Stimulated activated CD4-positive, alpha-beta T cell treated with anti-CD3 and anti-CD28 coated beads, Interleukin-12 subunit alpha, Interleukin-12 subunit beta, amount 100 ng/mL, for 48 hours (primary cell): ENCODE measurements at places on chromosomes 5 and 9.
A peak's percentile ranks its signal among the peaks of the same experiment; 100 is the strongest.

DNA sequence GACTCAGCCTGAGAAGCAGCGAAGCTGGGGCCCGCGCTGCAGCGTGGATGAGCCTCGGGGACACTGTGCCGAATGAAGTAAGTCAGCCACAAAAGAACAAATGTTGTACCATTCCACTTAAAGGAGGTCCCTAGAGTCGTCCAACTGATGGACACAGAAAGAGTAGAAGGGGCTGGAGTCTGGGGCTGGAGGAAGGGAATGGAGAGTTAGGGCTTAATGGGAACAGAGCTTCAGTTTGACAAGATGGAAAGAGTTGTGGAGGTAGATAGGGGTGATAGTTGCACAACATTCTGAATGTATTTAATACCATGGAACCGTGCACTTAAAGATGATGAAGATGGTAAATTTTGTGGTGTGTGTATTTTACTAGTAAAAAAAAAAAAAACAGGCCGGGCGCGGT lies 119.9 kb downstream of the EHMT1 start:
- DNase-seq, result no peak

DNA sequence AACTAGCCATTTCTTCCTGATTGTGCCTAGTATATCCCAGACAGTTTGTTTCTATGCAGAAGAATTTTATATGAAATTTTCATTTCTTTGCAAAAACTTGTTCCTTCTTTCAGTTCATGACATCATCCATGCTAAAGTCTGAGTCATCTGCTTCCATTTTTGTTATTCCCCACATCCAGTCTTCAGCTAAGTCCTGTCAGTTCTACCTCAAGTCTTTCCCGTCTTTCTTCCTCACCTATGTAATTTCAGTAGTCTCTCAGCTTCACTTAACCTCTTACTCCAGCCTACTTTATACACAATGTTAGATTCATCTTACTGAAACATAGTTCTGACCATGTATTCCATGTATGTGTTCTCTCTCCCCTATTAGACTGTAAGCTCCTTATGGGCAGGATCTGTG lies 39.1 kb downstream of the G3BP1 start:
- DNase-seq, result no peak

GRCh38 chr9:90813523-90813922 lies 11.9 kb downstream of the SYK start:
- no peak for DNase-seq

- no peak for DNase-seq
Observed at GRCh38 chr9:18923167-18923566, 109.8 kb downstream of the SAXO1 start.

- DNase-seq, result no peak
Observed at GRCh38 chr9:23801523-23801922, 24.5 kb downstream of the ELAVL2 start.

GRCh38 chr9:82091610-82092009 lies 103.0 kb downstream of the SPATA31D1 start:
- DNase-seq, result no peak

- no peak for DNase-seq
Observed at GRCh38 chr9:111955048-111955447, 58.4 kb downstream of the UGCG start.

DNA sequence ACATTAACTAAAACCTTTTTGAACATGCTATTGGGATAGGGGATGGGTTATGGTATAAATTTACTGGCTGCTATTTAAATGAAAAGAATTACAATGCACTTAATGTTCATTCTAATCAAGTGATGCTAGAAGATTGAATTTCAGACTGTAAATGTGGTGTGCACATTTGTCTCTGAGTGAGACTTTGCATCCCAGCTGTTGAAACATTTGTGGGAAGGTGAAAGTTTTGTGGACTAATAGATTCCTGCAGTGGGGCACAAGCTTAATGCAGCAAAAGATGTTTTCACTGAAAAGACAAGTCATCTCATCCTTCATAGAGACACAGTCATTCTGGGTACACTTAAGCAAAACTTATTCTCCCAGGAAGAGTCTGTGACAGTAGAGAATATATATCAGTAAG lies 323.6 kb downstream of the NFIB start:
- no peak for DNase-seq

DNA sequence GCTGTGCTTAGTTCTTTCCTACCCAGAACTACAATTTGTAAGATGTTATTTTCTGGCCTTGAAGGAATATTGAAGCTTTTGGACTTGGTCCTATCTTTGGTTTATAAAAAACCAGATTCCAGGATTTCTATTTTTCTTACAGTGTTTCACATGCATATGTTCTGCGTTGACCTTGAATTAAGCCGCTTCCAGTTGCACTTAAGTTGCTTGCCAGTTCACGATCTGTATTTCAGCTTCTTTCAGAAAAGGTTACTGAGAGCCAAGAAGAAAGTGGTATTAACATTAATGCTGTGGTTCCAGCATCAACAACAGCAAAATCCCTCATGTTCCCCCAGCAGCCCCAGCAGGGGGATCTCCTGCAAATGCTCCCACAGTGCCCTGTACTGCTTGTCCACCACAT lies 156.4 kb upstream of the ADAMTS16 start:
- no peak for DNase-seq

GRCh38 chr5:77167695-77168121 lies 42.8 kb upstream of the PDE8B start:
- no peak for DNase-seq

- peak; percentile 58 for DNase-seq
Observed at GRCh38 chr5:146533260-146533857, 17.4 kb upstream of the GPR151 start.

- DNase-seq, result no peak
Observed at GRCh38 chr5:151378616-151379015, 31.3 kb upstream of the SLC36A2 start.

GRCh38 chr5:79418276-79418675 lies 95.7 kb downstream of the HOMER1 start:
- DNase-seq, result no peak

DNA sequence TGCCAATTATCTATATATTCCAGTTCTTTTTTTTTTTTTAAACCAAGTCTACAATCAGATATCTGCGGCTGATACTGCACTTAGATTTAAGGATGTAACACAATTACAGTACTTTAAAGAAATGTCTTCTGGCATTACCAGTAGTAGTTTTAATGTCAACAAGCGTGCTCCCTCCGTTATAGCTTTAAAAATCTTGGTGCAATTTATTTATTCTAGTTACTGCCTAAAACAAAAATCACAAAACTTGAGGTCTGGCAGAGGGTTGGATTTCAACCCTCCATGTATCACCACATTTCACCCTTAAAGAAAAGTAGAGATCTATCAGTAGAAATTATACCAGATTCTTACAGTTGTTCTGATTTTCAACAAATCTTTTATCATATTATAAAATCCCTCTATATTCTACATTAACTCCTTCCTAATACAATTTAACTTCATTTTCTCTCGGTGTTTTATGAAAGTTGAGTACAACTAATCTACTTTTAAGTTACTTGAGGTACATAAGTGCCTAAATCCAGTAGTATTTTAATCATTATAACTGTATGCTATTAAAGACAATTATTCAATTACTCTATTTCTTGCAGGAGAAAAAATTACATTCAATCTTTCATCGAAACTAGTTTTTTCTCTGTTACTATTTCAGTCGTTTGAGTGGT lies 2.0 kb upstream of the RICTOR start:
- no peak for DNase-seq

DNA sequence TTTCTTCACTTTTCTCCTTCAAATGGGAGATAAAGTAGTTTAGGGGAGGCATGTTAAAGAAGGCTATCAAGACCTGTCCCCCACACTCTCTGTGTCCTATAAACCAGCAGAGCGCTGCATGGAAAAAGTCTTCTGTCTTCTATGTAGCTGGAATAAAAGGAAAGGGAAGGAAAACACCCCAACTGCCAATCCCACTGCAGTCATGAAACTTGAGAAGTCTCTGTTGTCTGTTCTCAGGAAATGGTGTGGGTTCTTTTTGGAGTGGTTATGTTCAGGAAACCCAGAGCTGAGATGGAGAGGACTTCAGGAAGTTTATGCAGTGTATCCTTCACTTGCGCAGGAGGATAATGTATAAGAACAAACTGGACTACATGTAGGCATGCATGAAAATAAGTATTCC lies 274.3 kb downstream of the GAS1 start:
- DNase-seq, result no peak

GRCh38 chr5:107381189-107381856 lies 289.4 kb downstream of the EFNA5 start:
- DNase-seq, result no peak

DNA sequence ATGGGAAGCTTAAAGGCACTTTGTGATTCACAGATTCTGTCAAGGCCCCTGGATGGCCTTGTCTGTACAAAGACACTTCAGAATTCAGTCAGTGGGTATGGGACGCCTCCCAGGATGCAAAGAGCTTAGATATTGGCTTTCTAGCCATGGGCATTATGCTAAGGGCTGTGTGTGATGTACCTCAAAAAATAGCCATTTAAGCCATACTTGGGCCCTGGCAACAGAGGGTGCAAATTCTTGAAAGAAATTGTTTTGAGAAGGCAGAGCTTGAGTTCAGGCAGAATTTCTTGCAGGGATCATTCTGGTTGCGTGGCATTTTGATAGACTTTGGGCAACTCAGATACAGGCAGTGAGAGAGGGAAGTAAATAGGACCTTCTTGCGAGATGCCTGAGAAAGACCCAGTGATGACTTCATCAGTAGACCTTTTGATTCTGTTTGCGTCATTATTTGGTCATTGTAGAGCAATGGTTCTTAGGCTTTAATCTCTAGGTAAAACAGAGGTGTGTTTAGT lies 3.9 kb downstream of the CYFIP2 start:
- no peak for DNase-seq

DNA sequence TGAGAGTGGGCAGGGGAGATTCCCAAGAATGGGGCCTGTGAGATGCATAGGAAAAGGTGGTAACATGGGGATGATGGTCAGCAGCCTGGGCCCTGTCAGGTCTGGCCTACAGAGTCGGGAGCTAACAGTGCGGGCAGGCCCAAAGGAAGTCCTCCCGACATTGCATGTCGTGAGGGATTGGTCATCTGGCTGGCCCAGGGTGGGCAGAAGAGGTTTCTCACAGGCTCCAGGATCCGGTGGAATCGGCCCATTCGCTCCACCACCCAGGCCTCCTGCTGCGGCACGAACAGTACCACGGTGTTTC lies 514 bp downstream of the STOML2 start:
- DNase-seq, result no peak

- no peak for DNase-seq
Observed at GRCh38 chr9:109556061-109556460, 58.0 kb upstream of the PTPN3 start.

DNA sequence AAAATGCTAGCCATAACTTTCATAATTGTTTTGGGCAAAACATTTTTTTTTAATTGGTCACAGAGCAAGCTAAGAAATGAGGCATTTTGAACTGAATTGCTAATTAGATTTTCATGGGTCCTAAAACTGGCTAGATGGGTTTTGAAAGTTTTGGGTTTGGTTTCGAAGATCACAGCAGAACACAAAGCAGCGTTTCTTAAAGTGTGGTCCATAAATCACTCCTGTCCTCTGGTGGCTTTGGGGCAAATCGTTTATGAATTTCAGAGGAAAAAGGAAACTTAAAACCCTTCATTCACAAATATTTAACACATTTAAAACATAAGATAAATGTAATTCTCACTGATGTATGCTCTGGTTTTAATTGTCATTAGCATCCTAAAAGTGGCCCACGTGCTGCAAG lies 503.7 kb downstream of the SPATA31D1 start:
- no peak for DNase-seq

GRCh38 chr9:119961774-119962424 lies 592.7 kb upstream of the BRINP1 start:
- DNase-seq, result no peak

DNA sequence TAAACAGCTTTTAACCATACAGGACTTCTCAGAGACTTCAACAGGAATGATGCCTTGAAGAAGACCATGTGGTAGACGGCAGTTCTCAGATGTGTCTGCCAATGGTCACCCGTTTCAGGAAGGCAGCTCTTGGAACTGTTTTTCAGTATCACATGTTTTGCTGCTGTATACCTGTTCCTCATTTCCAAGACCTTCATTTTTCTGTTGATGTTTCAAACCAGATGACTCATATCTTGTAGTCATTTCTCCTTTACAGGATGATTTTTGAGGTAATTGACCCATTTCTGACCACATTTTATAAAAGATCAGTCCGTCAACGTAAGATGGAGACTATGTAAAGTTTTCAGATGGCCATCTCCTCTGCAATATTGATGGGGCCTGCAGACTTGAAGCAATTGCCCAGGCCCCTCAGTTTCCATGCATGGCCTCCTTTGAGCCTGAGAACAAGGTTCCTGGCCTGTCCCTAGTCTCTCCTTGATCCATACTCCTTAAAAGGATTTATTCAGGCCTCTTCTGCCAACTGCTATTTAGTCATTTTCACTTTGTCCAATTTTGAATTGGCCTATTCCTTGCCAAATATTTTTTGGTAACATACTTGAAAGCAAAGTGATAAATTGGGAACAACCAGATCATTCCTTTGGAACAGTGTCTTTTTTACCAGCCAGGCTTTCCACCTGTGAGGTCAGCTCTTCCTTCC lies 128.6 kb downstream of the PDZD2 start:
- DNase-seq, result no peak

GRCh38 chr9:123365881-123366528 lies 10.0 kb downstream of the CRB2 start:
- DNase-seq, result no peak

DNA sequence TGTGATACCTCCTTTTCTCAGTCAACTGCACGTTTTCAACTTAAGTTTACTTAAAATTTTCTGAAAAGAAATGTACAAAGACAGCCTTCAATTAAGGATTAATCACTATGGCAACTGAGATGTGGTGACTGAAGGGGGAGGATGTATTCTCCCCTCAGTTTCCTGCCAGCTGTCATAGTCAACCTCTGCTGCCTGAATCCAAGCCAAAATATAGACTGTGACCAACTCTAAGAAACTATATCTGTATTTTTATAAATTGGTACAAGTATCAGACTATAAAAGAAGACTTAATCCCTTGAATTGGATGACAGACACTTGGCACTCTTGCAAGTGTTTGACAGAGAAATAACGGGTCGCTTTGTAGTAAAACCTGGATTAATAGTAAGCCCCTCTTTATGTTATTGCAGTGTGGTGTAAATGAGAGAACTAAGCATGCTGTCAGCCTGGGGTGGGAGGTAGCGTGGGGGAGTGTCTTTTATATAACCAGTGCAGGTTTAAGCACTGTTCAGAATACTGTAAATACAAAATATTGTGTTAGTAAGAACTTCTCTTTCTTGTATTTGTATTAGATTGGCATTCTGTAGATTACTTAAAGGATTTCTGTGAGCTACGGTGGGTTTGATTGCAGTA lies 106.4 kb downstream of the ERCC6L2 start:
- no peak for DNase-seq

GRCh38 chr5:65034029-65034812 lies 265.5 kb downstream of the CWC27 start:
- no peak for DNase-seq

GRCh38 chr5:102010644-102011043 lies 285.4 kb downstream of the SLCO4C1 start:
- no peak for DNase-seq

- no peak for DNase-seq
Observed at GRCh38 chr9:84305497-84306131, 34.9 kb downstream of the SLC28A3 start.

DNA sequence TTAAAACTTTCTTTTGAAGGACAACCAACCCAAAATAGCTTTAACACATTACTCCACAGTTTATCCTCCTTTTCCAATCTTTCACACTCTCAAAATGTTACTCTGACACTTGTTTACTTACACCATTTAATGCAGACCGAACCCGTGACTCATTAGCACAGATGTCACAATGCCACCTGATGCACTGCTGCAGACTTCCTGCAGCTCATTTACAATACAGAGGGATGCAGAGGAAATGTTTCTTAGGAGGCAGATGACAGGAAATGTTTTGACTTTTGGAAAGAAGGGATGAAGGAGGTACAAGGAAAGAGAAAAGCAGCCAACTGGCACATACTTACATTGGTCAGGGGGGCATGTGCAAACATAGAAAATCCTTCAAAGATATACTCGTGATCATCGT lies 39.0 kb downstream of the DROSHA start:
- no peak for DNase-seq
